ENCODE measurements at places on chromosomes 1 and 21. TPM values are rescaled to one million over a fixed set of nuclear protein-coding genes. Genes with fewer than 3 reads are reported as not detected.
A peak's percentile ranks its signal among the peaks of the same experiment; 100 is the strongest.

Gene LRRC53
- not detected for total RNA-seq

Gene MPZ
- 9.5 TPM for total RNA-seq

Gene CCDC181
- total RNA-seq: not detected

Gene F13B
- not detected for total RNA-seq

Gene EVI5
- total RNA-seq: 0.23 TPM

Gene AK5
- 7.8 TPM for total RNA-seq

Gene MXRA8
- total RNA-seq: 0.51 TPM

Gene CELA3B
- total RNA-seq: not detected

DNA sequence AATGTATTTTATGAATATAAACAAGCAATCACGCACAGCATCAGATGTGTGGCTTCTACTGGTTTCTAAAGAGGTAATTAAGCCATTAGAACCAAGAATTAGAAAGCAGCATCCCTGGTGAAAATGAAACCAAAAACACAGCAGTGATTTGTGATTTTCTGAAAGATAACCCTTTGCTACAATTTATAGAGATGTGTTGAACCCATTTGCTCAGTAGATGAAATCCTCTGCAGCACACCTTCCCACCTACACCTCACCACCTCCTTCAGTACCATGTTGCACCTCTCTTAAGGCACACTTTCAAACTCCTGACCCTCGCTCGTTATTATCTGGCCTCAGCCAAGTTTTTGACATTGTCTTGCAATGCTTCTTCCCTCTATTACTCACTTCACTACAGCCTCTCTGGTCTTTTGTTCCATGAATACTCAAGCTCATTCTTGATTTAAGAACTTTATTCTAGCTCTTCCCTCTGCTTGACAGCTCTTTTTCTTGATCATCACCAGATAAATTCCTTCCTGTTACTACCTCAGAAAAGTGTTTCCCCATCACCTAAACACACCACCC lies 38.6 kb downstream of the NSL1 start:
- H3K4me3 ChIP-seq: peak overlapping the region; percentile 67
- H3K36me3 ChIP-seq: peaks cover 7% of the 10 kb centered on the region
- H3K27ac ChIP-seq: peak overlapping the region; percentile 78
- peaks cover 41% of the 10 kb centered on the region for H3K4me1 ChIP-seq

DNA sequence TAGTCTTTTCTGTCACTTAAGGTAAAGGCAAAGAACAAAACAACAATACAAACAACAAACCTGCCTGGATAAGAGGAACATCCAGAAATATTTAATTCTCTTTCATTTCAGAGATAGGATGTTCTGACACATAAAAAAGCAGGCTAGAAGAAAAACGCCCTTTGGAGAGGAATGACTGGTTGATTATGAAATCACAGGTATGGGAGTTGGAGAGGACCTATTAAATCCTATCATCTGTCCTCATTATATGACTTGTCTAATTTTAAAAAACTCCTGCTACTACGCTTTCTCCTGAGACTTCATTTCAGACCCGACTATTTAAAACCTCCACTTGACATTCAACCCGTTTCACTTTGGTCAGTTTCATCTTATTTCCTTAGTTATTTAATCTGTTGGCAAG lies 54.1 kb downstream of the TMPRSS15 start:
- no peak overlapping the region for H3K27ac ChIP-seq
- H3K4me3 ChIP-seq: no peak overlapping the region
- H3K36me3 ChIP-seq: no peaks in the 10 kb centered on the region
- H3K4me1 ChIP-seq: no peaks in the 10 kb centered on the region
- no peak for DNase-seq
- H3K27me3 ChIP-seq: peaks cover 2% of the 10 kb centered on the region

GRCh38 chr1:167708940-167709389 lies 12.8 kb upstream of the MPZL1 start:
- peaks cover 21% of the 10 kb centered on the region for H3K4me1 ChIP-seq
- no peaks in the 10 kb centered on the region for H3K27me3 ChIP-seq
- H3K36me3 ChIP-seq: peaks cover 12% of the 10 kb centered on the region
- DNase-seq: no peak
- no peak overlapping the region for H3K27ac ChIP-seq

GRCh38 chr1:116717318-116717717 lies 36.9 kb upstream of the CD2 start:
- H3K27me3 ChIP-seq: no peaks in the 10 kb centered on the region
- peaks cover 5% of the 10 kb centered on the region for H3K4me1 ChIP-seq
- H3K4me3 ChIP-seq: no peak overlapping the region

- H3K27ac ChIP-seq: peak overlapping the region; percentile 95
- H3K27me3 ChIP-seq: no peaks in the 10 kb centered on the region
- H3K36me3 ChIP-seq: peaks cover 45% of the 10 kb centered on the region
- peak overlapping the region; percentile 66 for H3K4me3 ChIP-seq
These were observed 21.9 kb upstream of the IVNS1ABP start for GRCh38 chr1:185338719-185339622.

- no peak overlapping the region for H3K27ac ChIP-seq
- DNase-seq: no peak
- peaks cover 46% of the 10 kb centered on the region for H3K36me3 ChIP-seq
- no peaks in the 10 kb centered on the region for H3K27me3 ChIP-seq
- no peak overlapping the region for H3K4me3 ChIP-seq
- H3K4me1 ChIP-seq: peaks cover 30% of the 10 kb centered on the region
These were observed 52.5 kb downstream of the CDC14A start for GRCh38 chr1:100404821-100405220.

GRCh38 chr1:3069491-3070308 lies 697 bp downstream of the PRDM16 start:
- peak overlapping the region; percentile 64 for H3K4me3 ChIP-seq
- no peak overlapping the region for H3K27ac ChIP-seq
- H3K27me3 ChIP-seq: peaks cover 37% of the 10 kb centered on the region
- H3K4me1 ChIP-seq: peaks cover 2% of the 10 kb centered on the region
- DNase-seq: peak; percentile 51

- H3K4me1 ChIP-seq: no peaks in the 10 kb centered on the region
- DNase-seq: no peak
- no peaks in the 10 kb centered on the region for H3K36me3 ChIP-seq
- H3K27ac ChIP-seq: no peak overlapping the region
These were observed 161.3 kb upstream of the POU3F1 start for GRCh38 chr1:38207906-38208305.

GRCh38 chr1:33142483-33143064 lies 39.3 kb downstream of the TRIM62 start:
- peaks cover 4% of the 10 kb centered on the region for H3K36me3 ChIP-seq
- no peaks in the 10 kb centered on the region for H3K27me3 ChIP-seq
- no peak overlapping the region for H3K4me3 ChIP-seq
- peaks cover 12% of the 10 kb centered on the region for H3K4me1 ChIP-seq

DNA sequence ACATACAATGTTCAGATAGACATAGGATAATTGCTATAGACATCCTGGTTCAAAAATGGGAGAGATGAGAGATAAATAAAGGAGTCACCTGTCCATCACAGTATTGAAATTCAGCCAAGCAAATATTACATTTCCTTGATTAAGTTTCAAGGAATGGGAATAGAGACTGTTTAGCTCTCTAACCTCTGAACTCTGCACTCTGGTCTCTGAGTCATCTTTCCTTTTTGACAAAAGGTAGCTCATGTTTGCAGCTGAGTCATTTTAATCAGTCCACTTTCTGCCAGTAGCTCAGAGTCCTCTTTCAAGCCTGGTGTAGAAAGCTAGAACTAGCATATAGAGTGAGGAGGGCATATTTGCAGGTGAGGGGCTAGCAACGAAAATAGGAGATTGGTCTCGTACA lies 51.4 kb upstream of the GJA8 start:
- H3K27ac ChIP-seq: no peak overlapping the region
- H3K27me3 ChIP-seq: peaks cover 7% of the 10 kb centered on the region
- no peaks in the 10 kb centered on the region for H3K36me3 ChIP-seq
- no peaks in the 10 kb centered on the region for H3K4me1 ChIP-seq
- no peak for DNase-seq
- H3K4me3 ChIP-seq: no peak overlapping the region

- DNase-seq: no peak
- peaks cover 33% of the 10 kb centered on the region for H3K27me3 ChIP-seq
- peaks cover 10% of the 10 kb centered on the region for H3K4me1 ChIP-seq
- peak overlapping the region; percentile 83 for H3K27ac ChIP-seq
- H3K4me3 ChIP-seq: peak overlapping the region; percentile 94
These were observed 9.5 kb upstream of the ID3 start for GRCh38 chr1:23568608-23569383.

DNA sequence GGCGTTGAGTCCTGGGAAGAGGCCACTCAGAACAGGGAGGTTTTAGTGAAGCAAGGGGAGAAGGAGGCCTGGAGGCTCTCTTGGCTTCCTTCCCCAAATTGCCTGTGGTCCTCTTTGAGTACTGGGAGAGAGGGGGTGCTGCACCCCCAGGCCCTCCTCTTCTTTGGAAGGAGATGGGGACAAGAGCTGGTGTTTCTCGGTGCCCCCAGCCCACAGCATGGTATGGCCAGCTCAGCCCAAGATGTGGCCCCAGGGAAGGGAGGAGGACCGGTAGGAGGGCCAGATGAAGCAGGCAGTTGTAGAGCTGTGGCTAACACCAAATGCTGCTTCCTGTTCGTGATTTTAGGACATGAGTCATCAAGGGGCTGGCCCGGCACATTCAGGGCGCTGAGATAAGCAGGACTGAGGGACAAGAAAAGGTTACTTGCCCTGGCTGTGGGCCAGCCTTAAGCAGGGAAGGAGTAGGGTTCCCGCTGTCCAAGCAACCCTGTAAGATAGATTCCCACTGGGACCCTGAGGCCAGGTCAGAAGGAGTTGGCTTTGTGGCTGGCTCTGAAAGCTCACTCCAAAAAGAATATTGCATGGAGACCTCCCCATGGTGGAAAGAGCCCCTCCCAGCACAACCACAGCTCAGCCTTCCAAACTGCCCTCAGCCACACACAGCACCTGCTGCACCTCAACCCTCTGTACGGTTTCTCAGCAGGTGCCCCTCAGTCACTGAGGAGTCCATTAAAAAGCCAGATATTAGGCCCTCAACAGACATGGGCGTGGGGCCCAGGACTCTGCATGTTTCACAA lies 4.9 kb upstream of the TNFRSF1B start:
- H3K27me3 ChIP-seq: no peaks in the 10 kb centered on the region
- H3K27ac ChIP-seq: peak overlapping the region; percentile 98
- peaks cover 1% of the 10 kb centered on the region for H3K36me3 ChIP-seq
- H3K4me3 ChIP-seq: peak overlapping the region; percentile 74
- DNase-seq: peak; percentile 74
- H3K4me1 ChIP-seq: peaks cover 72% of the 10 kb centered on the region

- H3K27me3 ChIP-seq: peaks cover 4% of the 10 kb centered on the region
- DNase-seq: no peak
- no peak overlapping the region for H3K27ac ChIP-seq
- no peak overlapping the region for H3K4me3 ChIP-seq
These were observed 8.1 kb downstream of the COL18A1 start for GRCh38 chr21:45412909-45413611.

DNA sequence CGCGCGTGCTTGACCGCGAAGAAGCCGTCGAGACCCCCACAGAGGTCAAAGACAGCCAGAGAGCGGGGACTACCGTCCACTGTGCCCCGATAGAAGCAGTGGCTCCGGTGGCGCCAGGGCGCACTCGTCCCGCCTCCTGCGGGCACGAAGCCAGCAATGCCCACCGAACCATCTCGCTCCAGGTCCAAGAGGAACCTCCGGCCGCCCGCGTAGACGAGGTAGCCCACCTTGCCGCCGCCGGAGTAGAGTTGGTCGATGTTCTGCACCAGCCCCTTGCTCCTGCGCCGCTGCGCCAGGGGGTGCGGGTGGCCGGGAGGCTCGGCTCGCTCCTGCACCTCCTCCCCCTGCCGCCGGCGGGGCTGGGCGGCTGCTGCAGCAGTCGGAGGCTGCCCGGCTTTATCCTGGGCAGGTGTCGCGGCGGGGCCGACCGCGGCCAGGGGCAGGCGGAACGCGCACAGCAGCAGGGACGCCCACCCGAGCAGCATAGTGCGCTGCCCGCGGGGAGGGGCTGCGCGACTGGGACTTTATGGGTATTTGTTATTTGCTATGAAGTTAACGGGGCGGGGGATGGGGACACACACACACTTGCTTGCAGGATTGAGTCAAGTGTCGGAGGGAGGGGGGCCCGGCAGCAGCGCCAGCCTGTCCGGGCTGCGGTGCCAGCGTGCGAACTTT lies 844 bp downstream of the ADAMTS5 start:
- peak; percentile 27 for DNase-seq
- H3K4me3 ChIP-seq: no peak overlapping the region
